ENCODE measurements at places on chromosomes 2 and 18. TPM values are rescaled to one million over a fixed set of nuclear protein-coding genes. Genes with fewer than 3 reads are reported as not detected.

Gene ST8SIA3
- not detected for total RNA-seq

Gene PXDN
- 0.88 TPM for total RNA-seq

Gene WNT10A
- 0.20 TPM for total RNA-seq

Gene ADD2
- total RNA-seq = 79.9 TPM

Gene NRP2
- 62.4 TPM for total RNA-seq

Gene IL36G
- total RNA-seq = not detected

Gene MRPL33
- total RNA-seq = 248 TPM

Gene LRP1B
- 0.03 TPM for total RNA-seq

Gene DUSP19
- 1.2 TPM for total RNA-seq

Gene GPR55
- 0.05 TPM for total RNA-seq

Gene ALPI
- not detected for total RNA-seq

Gene SOCS6
- total RNA-seq = 24.1 TPM

Gene EVA1A
- 142 TPM for total RNA-seq

Gene IL1R1
- 0.43 TPM for total RNA-seq

Gene BUB1
- total RNA-seq = 89.2 TPM

Gene TLX2
- not detected for total RNA-seq

Gene DLGAP1
- not detected for total RNA-seq

Gene CCDC102B
- total RNA-seq = 0.19 TPM

Gene TCF23
- total RNA-seq = not detected

Gene ABCB11
- total RNA-seq = under 0.01 TPM

Gene CKAP2L
- total RNA-seq = 21.1 TPM

Gene MRPL30
- total RNA-seq = 57.3 TPM

Gene ASTL
- not detected for total RNA-seq

Gene EHD3
- 17.5 TPM for total RNA-seq

Gene MAPK4
- not detected for total RNA-seq

Gene NYAP2
- total RNA-seq = not detected

Gene PIEZO2
- total RNA-seq = 0.10 TPM

Gene LHCGR
- total RNA-seq = not detected

Gene ANKRD29
- not detected for total RNA-seq

Gene GRP
- total RNA-seq = not detected

Gene CD8A
- total RNA-seq = not detected

Gene FOXI3
- total RNA-seq = not detected

Gene INO80D
- 2.8 TPM for total RNA-seq

Gene SCYGR4
- total RNA-seq = not detected

Gene ASAP2
- total RNA-seq = 24.0 TPM

Gene PREPL
- 20.3 TPM for total RNA-seq

Gene DSC2
- total RNA-seq = 1.2 TPM

Gene PCARE
- total RNA-seq = not detected

Gene PASK
- 7.2 TPM for total RNA-seq
